ENCODE measurements at places on chromosomes 4 and X.

DNA sequence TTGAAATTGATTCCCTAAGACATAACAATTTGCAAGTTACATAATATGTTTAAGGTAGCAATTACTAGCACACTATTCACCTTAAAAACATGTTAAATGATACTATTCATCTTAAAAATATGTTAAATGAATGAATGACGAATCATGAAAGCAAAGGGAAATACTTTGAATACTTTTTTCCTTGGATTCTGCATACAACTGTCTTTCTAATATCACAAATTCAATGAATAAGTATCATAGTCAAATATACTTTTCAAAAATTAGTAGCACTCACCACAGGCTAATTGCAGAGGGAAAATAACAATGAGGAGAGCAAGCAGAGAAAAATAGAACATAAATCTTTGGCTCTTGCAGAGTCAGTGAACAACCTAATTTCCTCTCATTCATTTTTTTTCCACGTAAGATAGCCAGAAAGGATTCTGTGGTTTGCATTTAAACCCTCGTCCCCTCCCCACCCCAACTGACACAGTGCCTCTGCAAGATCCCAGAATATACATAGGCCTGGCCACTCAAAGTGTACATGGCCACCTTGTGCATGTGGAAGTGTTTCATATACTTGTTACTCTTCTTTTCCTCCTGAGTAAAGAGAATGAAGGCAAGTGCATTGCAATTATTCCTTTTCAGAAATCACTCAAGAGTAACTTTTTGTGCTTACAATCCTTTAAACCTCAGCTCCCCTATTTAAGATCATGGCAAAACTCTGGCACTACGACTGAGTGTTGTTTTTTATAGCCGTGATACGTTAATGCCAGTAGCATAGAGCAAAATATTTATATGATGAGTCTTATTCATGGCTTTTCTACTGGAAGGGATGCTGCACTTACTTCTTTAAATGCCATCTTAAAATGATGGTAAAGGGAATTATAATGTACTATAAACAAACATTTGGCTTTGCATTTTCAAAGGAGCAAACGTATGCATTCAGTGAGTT, 236.4 kb downstream of the PDGFC start:
- no peak for DNase-seq

DNA sequence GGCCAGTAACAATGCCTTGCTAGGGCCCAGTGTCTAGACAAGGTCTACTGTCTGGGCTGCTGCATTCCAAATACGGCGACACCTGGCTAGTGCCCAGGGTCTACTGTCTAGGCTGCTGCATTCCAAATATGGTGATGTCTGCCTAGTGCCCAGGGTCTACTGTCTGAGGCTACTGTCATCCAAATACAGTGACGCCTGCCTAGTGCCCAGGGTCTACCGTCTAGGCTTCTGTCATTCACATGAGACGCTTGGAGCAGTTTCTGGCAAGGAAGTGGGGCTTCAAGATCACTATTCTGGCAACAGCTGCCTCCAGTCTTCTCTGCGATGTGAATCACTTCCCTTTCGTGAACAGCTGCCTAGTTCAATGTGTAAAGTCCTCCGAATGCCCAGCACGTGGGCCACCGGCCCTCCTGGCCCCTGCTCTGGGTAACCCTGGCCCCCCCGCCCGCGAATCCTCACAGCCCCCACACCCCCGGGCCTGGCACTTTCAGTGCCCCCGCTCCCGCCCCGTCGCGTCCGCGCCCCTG, 12.7 kb downstream of the ACOX3 start:
- DNase-seq = peak; percentile 9

DNA sequence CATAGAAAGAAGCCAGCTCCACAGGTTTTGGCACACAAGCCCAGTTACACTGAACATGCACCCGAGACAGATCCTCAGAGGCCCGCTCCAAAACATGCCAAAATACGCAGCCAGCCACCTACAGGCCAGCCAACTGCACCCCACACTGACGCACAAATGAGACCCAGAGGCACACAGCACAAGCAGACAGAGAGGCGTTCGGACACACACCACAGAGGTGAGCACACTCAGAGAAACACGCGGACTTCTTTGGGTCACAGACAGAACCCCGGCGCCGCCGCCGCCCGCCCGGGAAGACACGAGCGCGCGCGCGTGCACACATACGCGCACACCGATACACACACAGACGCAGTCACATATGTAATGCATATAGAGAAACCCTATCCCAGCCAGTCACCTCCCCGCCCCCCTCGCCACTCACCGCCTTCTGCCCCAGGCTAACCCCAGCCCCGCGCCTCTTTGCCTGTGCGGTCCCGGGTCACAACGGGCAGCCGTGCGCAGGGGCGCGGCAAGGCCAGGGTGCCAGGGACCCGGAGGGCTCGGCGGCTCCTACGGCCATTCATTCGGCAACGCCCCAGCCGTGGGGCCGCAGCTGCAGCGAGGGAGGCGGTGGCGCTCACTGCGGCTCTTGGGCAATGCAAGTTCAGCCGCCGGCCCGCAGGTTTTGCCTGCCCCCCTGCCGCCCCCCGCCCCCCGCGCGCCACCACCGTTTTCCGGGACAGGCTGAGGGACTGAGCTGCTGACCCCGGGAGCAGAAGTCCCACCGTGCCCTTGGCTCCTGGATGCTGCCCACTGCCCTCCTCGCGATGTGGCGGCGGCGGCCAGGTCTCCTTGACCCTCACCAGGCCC, 553 bp downstream of the SEPTIN6 start:
- DNase-seq = peak; percentile 74

DNA sequence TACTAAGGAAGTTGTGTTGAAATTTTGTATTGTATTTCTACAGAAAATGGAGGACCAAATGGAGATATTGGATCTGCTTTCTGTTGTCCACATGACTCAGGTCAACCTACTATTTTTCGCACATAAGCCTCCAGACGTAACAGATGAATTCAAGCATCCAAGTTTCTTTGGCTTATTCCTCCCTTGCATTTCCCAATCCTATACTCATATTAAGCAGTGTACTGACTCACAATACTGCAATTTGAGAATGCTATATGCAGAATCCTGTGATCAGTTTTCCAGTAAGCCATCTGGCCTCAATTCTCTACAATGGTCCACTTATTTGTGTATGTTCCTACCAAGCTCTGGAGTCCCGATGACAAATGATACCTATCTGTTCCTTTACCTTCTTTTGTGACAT, 75.7 kb downstream of the ASB9 start:
- DNase-seq = no peak

GRCh38 chrX:71053217-71053621, 14.9 kb downstream of the SNX12 start:
- DNase-seq = peak; percentile 7

DNA sequence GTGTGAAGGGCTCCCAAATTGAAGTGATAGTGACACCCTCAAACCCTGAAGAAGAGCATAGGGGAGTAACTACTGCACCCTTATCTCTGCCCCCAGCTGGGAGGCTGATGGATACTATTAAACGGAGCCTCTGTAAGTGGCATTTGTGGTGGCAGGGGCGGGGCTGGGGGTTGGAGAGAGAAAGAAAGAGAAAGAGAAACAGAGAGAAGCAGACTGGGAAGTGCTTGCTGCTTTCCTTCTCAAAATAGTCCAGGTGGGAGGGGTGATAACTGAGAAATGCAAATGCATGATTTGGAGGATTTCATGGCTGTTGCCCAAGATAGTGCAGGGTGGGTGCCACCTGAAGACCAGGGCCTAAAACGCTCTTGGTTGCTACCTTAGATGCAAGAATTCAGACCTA, 253.5 kb upstream of the GATB start:
- peak; percentile 57 for DNase-seq

DNA sequence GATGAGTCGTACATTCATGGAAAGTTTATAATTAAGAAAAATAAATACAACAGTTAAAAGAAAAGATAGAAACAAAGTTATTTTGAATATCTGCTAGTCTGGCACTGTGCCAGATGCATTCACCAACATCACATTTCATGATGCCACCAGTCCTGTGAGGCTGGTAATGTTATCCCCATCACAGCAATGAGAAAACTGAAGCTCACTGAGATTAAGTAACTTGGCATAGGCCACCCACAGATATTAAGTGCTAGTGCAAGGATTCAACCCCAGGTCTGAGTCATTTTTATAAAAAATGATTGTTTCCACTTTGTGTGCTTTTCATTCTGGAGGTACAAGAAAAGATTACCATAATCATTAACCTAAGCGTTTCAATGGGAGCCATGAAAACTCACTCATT, 65.0 kb upstream of the IL15 start:
- no peak for DNase-seq

DNA sequence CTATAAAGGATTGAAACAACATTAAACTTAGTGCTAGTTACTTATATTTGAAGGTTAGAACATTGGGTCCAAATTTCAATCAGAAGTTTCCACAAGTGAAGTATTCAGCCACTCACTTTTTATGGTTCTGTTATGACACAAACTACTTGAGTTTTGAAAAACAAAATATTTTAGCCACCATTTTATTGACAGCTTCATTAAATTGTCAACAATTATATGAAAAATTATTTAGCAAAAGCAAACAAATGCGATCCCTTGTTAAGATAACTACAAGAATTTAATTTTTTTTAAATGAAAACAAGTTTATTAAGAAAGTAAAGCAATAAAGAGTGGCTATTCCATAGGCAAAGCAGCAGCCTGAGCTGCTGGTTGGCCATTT, 3.1 kb downstream of the CXCL2 start:
- no peak for DNase-seq

DNA sequence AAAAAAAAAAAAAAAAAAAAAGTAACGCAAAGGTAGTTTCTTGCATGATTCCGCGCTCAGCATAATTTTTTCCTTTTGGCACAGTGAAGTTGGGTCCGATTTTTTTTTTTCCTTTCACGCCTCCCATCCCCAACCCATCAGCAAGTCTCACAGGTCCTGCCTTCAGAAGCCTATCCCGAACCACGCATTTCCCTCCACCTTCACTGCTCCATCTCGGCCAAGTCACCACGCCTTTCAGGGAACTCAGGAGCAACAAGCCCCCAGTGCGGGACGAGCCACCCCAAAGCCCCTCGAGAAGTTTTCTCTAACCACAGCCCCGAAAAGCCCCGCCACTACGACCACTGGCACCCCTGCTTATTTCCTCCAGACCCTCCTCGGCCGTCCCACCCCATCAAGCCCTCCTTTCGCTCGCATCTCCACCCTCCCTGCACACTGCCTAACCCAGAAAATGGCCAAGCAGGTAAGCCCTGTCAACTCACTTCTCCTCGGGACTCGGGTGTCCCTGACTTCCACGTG, 1.0 kb downstream of the SLBP start:
- no peak for DNase-seq

GRCh38 chr4:18669390-18669789, 647.8 kb upstream of the LCORL start:
- DNase-seq = no peak

DNA sequence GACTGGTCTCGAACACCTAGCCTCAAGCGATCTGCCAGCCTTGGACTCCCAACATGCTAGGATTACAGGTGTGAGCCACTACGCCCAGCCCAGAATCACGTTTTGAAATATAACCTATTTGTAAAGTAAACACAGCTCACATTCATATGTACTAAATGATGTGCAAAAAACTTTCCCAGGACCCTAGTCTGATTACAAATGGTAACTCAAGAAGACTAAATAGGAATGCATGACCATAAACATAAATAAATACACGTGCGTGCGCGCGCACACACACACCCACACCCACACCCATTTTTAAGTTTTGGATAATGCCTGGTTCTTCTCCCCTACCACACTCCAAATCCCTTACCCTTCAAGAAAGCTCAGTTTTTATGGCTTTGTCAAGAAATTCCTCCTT, 163.9 kb downstream of the NR3C2 start:
- DNase-seq = no peak

- no peak for DNase-seq
Measured at GRCh38 chrX:18617407-18617750, 54.5 kb downstream of the RS1 start.

DNA sequence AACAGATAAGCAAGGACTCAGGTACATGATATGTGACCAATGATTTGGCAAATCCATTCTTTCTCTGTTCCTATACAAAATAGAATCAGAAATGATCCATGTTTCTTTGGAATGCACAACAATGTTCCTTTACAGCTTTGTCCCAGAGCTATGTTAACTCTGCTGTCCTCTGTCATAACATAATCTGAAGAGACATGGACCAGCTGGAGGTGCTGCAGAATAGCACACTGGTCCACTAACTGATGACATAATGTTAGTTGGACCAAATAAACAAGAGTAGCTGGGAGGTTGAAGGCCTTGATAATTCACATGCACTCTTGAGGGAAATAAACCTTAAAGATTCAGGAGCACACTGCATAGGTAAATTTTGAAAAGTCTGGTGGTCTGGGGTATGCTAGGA, 23.0 kb upstream of the DHX15 start:
- DNase-seq = no peak

- peak; percentile 64 for DNase-seq
Measured at GRCh38 chr4:184329659-184330400, 112.2 kb upstream of the ENPP6 start.

- DNase-seq = no peak
Measured at GRCh38 chrX:40199704-40200103, 101.9 kb upstream of the BCOR start.

DNA sequence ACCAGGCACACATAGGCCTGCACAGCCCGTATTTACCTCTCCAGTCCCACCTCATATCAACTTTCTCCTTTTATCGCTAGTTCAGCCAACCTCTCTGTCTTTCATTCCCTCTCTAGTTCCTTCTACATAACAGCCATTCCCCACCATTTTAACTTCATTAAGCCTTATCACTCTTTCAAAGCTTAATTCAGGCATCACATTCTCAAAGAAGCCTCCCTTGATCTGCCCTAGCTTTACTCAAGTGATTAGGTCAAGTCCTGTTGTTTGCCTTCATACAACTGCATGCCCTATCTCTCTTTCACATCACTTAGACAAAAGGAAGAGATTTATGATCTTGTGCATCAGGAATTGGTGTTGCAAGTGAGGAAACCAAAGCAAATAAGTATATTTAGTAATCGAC, 74.2 kb downstream of the ALPK1 start:
- no peak for DNase-seq

- peak; percentile 71 for DNase-seq
Measured at GRCh38 chrX:129779747-129780146, at the start of gene SASH3. TSS of gene SASH3 (plus strand) at chrX:129779949. CDS start at chrX:129780098, 149 bp downstream.

DNA sequence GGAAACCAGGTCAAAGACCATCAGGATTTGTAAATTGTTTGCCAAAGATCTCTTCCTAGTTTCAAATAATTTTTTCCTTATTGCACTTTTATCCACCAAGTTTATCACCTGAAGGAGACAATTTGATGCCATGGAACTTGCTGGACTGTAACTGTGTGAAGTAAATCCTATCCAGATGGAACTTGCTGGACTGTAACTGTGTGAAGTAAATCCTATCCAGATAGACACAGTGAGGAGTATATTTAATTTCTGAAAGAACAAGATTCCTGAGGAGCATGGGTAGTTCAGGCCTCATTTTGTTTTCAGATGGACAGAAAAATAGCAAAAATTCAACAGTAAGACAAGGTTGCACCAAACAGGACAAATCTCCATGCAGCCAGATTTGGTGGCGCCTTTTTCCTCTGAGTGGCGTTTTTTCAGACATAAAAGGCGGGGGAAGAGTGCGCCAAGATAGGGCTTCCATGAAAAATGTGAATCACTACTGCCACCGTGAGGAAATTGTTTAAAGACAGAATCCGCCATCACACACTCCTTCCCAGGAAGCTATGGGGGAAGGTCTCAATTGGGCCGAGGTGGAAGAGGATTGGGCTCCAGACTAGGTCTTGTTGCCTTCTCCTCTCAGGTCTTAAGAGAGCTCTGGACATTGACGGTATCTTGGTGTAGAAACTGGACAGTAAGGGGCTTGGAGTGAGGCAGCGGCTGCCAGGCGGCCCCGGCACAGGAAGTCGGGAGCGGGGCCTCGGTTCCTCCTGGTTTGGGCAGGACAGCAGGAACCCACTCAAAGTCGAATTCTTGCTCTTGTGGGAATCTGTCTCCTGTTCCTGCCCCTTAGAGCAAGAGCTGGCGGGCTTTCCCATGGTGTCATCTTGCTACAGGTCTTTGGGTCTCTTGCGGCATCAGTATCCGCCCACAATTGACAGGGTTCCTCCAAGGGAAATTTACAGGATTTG, 234.7 kb downstream of the OR13H1 start:
- DNase-seq = no peak

All from activated CD4-positive, alpha-beta T cell treated with anti-CD3 and anti-CD28 coated beads for 48 hours (primary cell).